ENCODE measurements at places on chromosomes 7 and 10.

DNA sequence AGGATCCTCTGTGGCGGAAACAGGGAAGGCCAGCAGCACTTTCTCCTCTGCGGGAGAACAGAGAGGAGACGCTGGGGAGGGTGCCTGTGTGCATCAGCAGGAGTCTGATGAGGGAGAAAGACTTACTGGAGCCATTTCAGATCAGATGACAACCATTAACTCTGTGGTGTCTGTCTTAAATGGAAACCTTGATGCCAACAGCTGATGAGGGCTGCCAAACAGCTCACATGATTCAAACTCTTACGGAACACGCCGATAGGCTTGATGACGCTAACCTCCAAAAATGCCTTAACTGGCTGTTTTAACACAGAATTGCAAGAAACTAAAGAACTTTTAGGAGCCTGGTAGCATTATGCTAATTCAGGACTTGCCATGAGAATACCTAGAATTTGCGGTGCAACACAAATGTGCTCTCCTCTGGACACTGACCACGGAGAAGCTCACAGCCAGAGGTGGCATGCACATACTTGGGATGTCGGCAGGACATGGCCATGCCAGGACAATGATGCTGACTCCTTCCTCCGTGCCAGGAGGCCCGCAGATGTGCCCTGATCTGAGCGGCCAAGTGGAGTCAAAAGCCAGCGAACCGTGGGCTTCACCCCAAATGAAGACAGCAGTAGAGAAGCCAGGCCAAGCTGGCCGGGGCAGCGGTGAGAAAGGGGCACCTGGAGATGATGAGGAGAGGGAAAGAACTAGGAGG is 154.9 kb downstream of the ZMYND11 start:
- peak; percentile 93 for DNase-seq

DNA sequence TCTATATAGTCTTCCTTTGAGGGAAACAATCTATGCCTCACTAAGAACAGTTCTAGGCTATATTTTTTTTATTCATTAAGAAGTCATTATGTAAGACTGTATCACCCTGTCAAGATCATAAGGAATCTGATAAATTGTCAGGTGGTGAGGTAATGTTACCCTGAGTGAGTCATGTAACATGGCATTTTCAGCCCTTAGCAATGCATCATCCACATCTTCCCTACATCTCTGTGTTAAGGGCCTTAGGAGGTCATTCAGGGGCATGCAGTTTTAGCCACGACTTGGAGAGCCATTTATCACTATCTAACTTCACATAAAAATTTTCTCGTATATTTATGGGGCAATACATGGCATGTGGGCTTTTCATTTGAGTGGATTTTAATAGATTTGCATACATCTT is 924.5 kb upstream of the MBL2 start:
- no peak for DNase-seq

- DNase-seq = no peak
Measured at GRCh38 chr10:71648933-71649320, 70.7 kb downstream of the C10orf105 start.

- no peak for DNase-seq
Measured at GRCh38 chr10:47081264-47081663, 170.0 kb downstream of the PTPN20 start.

GRCh38 chr7:15418264-15418663 is 143.6 kb downstream of the AGMO start:
- no peak for DNase-seq

DNA sequence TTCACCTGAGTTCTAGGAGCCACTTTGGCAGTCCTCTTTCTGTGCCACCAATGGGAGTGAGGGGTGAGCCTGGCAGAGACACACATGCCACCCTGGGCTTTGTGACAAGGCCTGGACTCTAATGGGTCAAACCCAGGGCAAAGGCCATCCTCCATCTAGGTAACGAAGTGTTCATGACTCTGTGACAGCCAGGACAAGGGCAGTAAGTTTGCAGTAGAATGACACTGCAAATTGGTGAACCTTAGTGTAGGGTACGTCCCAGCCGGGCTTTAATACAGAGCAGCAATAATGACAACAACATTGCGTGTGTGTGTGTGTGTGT is 43.3 kb downstream of the PAPSS2 start:
- no peak for DNase-seq

GRCh38 chr10:23197416-23197861 is 5.3 kb downstream of the PTF1A start:
- no peak for DNase-seq

- DNase-seq = no peak
Measured at GRCh38 chr7:107206136-107206535, 37.3 kb downstream of the HBP1 start.

DNA sequence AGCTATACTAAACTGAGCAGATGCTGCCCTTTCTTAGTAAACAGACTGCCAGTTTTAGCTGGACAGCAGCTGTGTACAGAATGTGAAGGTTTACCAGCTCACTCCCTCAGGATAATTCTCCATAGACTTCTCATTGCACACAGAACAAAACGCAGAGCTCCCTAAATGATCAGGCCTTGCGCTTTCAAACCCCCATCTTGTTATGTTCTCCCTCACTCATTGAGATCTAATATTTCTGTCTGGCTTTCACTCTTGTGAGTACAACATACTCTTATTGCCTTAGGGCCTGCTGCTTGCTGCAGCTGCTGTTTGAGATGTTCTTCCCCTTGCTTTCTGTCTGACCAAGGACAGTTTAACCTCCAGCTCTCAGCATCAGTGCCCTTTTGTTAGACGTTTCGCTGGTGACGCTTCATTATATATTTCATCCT is 17.3 kb downstream of the VWDE start:
- no peak for DNase-seq

DNA sequence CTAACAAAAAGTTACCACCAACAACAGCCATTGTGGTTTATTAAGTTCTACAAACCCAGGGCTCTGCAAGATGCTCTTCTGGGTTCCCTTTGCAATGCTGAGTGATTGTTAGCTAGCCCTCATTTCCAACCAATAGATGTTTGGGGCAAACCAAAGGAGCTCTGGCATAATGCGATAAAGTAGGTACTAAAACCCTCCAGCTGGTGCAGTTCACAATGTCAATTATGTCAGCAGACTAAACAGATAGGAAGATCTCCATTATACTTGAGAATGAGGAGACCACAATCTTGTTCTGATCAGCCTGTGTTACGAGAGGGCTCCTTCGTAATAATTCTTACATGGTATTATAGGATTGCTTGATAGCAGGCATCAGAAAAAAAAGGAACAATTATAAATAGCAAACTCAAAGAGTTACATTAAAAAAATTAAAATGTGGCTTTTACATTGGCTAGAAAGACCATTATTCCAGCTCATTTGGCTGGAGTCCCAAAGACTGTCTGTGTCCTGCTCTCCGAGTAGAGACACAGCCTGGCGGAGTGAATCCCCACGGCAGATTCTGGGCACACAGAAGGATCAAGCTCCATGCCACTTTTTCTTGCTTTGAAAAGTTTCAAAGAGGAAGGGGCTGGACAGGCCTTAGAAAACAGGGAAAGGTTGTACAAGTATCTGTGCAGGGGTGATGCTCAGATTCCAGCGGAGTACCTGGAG is 93.8 kb downstream of the ZRANB1 start:
- no peak for DNase-seq

GRCh38 chr7:131652934-131653333 is 96.5 kb upstream of the PODXL start:
- DNase-seq = peak; percentile 19

- DNase-seq = peak; percentile 49
Measured at GRCh38 chr10:125343118-125343925, 183.0 kb upstream of the CTBP2 start.

DNA sequence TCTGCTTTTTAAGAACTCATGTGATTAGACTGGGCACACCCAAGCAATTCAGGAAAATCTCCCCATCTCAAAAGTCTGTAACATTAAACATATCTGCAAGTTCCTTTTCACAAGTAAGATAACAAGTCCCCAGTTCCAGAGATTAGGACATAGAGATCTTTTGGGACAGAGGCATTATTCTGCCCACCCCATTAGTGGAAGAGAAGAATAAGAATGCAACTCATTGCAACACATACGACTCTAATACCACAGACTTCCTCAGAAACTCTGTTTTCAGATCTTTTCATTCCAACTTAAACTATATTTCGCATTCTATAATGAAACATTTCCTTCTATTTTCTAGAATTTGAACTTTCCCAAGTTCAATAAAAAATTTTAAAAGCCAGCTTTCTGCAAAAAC is 137.7 kb downstream of the SEMA3C start:
- peak; percentile 30 for DNase-seq

DNA sequence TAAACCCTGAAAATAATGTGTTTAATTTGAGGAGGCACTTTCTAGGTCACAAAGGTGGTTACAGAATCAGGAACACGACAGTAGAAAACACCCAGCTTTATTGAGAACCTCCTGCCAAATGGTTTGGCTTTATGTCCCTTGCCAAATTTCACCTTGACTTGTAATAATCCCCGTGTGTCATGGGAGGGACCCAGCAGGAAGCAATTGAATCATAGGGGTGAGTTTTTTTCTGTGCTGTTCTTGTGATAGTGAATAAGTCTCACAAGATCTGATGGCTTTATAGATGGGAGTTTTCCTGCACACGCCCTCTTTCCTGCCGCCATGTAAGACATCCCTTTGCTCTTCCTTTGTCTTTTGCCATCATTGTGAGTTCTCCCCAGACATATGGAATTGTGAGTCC is 193.8 kb upstream of the KLF6 start:
- DNase-seq = peak; percentile 19

DNA sequence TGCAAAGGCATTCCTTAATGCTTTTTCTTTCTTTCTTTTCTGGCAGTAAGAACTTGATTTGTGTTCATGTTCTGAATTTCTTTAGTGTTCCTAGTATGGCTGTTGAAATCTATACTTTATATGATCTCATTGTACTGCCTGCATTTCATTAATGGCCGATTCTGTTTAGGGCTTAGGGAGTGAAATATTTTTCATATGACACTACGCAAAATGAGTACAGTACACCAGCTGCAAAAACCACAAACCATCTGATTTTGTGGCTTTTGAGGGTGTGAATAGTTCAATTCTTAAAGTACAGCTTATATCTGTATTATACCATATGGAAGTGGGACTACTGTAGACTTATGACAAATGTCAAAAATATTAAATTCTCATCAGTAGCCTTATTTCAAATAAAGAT is 69.1 kb upstream of the FOXP2 start:
- DNase-seq = peak; percentile 49

GRCh38 chr10:4333459-4333894 is 492.5 kb upstream of the AKR1E2 start:
- DNase-seq = no peak

- DNase-seq = no peak
Measured at GRCh38 chr10:59607970-59608369, 101.7 kb downstream of the SLC16A9 start.

- no peak for DNase-seq
Measured at GRCh38 chr7:44793919-44794318, 2.6 kb upstream of the PPIA start.

GRCh38 chr10:73763343-73763742 is 18.5 kb upstream of the CHCHD1 start:
- DNase-seq = peak; percentile 42

DNA sequence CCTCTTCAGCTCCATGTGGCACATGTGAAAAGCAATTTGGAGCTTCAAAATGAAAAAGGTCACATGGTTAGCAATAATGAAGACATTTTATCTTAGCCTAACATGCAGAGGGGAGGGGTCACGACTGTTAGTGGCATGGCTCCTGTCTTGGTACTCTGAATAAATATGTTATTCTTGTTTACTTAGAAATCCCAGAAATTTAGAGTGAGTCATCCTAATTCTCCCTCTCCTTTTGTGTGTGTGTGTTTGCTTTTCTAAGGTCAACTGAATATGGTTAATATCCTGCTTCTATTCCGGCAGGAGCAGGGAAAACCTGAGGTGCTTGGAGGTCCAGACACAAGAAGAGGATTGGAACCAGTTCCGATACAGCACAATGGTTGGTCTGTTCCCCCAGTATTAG is 17.6 kb downstream of the BCCIP start:
- no peak for DNase-seq
